Stimulated activated CD8-positive, alpha-beta memory T cell treated with anti-CD3 and anti-CD28 coated beads, Interleukin-7, amount 100 ng/mL, for 1 hour (primary cell): ENCODE measurements at places on chromosomes 3 and 15.

- no peak for DNase-seq
Measured at GRCh38 chr15:34759347-34759746, 4.5 kb upstream of the GJD2 start.

DNA sequence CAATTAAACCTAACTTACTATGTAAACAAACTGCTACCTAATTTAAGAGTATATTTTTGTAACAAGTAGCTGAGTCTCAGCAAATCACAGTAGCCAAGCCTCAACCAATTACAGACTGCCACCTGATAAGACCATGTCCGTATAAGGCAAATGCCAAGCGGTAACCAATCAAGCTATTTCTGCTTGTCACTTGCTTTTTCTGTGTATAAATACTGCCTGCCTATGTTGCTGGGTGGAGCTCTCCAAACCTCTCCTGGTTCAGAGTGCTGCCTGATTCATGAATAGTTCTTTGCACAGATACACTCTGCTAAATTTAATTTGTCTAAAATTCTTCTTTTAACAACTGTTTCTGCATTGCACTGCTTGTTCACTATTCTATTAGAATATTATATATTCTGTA lies 42.6 kb downstream of the ZNF148 start:
- no peak for DNase-seq

- no peak for DNase-seq
Measured at GRCh38 chr3:98733812-98734281, 29.3 kb upstream of the ST3GAL6 start.

DNA sequence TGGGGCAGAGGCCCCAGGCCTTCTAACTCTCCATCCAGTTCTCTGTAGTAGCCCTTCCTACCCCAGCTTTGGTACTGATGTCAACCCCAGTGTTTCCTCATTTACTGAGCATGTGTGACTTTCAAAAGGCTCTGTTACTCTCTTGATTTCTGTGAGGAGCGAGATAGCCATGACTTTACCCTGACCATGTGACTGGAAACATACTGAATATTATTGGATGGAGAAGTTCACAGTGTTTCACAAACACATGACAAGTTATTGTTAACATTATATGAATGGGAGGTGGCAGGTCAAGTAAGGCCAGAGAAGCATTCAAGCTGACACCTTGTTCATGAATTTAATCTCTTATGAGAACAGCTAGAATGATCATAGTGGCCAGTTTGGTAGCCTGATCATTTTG lies 53.7 kb downstream of the MAGI1 start:
- no peak for DNase-seq

DNA sequence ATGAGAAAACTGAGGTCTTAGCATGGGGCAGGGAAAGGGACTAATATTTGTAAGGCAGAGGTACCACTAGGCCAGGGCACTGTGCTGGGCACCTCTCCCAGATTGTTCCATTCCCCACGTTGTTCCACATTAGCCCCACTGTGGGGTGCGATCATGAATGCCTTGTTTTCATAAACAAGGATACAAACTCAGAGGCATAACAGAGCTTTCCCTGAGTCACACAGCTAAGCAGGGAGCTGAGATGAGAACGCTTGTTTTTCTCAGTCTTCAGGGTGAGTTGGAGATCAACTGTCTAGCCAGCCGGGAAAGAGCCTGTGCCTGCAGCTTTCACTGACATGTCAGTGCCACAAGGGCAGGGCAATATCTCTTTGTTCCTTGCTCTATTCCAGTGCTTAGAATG lies 47.9 kb upstream of the ITGA11 start:
- no peak for DNase-seq

GRCh38 chr15:100531823-100532327 lies 3.1 kb upstream of the CERS3 start:
- no peak for DNase-seq

GRCh38 chr3:128390867-128391266 lies 75.8 kb downstream of the DNAJB8 start:
- DNase-seq: no peak

DNA sequence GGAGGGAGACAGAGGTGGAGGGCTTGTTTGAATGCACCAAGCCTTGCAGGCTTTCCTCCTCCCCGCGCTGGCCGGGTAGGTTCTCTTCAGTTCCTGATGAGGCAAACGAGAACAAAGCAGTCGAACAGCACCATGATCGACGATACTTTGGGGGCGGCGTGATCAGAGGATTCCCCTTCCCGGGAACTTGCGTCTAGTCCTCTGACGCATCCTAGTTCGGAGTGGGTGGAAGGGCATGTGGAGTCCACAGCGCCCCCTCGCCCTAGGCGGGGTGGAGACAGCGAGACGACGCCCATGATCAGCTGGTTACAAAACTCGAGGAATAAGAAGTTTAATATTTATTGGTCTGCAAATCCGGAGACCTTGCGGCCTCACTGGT lies 452 bp upstream of the SV2B start:
- DNase-seq: no peak

DNA sequence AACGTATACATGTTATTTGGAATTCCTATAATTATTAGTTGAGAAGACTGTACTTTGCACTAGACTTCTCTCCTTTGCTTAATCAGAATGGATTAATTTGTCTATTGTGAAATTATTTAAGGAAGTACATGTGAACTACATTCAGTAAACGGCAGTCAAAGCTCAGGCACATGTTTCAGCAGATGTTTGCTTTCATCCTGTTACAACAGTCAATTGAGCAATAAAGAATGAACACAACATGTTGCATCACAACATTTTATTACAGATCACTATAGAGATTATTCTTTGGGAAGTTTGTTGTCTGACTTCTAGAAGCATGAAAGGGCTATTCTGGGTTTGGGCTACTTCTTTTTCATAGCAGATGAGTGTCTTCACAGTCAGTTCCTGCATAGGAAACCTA lies 39.2 kb downstream of the RAB27A start:
- no peak for DNase-seq

DNA sequence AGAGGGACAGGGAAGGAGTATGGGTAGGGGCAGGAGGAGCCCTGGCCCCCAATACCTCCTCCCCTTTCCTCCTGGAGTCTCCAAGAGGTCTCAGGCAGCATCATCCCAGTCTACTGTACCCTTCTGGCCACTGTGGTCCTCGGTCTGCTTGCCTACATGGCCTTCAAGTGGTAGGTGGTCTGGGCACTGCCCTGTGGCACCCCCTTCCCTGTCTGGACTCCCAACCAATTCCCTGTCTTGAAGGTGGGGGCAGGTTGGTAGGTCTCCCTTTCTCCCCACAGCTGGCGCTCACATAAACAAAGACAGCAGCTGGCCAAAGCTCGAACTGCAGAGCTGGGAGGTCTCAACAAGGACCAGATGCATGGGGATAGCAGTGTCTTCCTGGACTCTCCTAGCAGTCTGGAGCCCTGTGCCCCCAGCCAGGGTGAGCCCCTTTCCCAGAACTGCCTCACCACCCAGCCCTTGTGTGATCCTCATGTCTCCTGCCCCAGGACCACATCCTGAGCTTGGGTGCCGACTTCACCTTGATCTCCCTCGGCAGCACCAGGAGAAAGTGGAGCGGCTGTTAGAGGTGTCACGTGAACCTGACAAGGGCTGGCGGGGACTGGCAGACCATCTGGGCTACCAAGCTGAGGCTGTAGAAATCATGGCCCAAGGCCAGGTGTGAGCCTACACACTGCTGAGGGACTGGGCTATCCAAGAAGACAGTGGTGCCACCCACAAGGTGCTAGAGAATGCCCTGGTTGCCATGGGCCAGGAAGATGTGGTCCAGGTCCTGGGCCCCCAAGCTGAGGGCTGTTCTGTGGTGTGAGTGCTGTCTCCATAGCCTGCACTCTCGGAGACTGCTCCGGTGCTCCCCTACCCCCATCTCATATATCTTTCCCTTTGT lies 33.1 kb downstream of the NBEAL2 start:
- DNase-seq: no peak

DNA sequence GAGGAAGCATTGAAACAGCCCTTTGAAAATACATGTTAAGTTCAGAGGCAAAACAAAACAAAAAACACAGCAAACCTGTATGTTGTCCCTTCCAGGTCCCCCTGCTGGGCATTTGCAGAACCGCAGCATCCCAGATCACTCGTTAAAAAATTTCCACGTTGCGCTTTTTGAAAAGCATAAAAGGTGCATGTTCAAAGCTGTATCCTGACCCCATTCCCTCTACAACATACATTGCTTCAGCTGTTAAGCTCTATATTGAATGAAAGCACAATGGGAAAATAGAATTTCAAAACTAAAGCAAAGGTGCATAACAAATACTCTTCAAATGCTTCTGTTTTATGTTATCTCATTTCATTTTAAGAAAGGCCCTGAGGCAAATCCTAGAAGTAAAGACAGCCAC lies 328.3 kb downstream of the THSD4 start:
- no peak for DNase-seq

GRCh38 chr3:16512435-16513140 lies 911 bp downstream of the RFTN1 start:
- no peak for DNase-seq

- no peak for DNase-seq
Measured at GRCh38 chr3:43061101-43061895, 44.6 kb downstream of the POMGNT2 start.

GRCh38 chr15:49189631-49190030 lies 19.6 kb downstream of the GALK2 start:
- no peak for DNase-seq

DNA sequence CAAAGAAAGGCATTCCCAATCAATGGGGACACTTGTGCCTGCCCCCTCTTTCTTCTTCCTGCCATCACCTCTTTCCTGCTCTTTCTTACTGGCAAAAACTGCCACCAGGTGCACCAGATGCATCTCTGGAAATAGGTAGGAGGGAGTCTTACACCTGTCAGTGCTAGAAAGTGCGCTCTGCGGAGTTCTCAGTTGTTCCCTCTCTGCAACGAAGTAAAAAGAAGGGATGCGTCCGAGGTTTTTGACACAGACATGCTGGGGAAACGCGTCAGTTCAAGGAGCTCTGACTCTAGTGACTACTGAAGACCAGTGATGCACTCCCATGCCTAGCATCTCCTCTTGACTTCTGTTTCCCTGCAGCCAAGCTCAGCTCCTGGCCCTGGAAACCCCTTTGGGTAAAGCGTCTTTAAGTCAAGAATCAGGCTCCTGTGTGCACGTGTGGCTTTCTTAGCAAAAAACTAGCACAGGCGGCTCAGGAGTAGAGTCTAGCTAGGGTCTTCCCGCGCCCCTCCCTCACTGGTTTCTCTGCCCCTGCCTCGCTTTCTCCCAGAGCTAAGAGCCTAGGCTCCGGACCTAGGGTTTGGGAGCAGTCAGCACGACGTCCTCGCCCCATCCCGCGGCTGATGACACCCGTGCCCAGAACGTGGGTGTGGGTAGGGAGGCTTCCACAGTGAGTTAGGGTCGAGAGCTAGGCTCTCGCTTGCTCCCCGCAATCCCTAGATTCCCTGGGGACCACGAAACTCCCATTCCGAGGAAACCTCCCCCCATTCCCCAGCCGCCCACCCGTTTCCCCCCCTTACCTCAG lies 564 bp upstream of the GRM7 start:
- no peak for DNase-seq

- DNase-seq: no peak
Measured at GRCh38 chr3:169509359-169509758, 154.2 kb downstream of the MECOM start.

GRCh38 chr3:15997274-15997943 lies 177.1 kb upstream of the GALNT15 start:
- no peak for DNase-seq

GRCh38 chr3:130835483-130835882 lies 58.4 kb upstream of the ATP2C1 start:
- DNase-seq: no peak

DNA sequence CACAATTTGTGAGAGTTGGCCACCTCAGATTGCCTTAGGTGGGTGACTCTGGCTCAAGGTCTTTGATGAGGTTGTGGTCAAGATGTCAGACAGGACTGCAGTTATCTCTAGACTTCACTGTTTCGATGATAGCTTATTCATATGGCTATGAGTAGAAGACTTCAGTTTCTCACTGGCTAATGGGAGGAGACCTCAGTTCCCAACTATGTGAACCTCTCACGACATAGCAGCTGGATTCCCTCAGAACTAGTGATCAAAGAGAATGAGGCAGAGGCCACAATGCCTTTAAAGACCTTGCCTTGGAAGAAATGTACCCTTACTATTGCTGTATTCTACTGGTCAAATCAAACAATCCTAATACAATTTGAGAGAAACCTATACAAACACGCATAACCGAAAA lies 607.5 kb upstream of the ROBO2 start:
- no peak for DNase-seq

DNA sequence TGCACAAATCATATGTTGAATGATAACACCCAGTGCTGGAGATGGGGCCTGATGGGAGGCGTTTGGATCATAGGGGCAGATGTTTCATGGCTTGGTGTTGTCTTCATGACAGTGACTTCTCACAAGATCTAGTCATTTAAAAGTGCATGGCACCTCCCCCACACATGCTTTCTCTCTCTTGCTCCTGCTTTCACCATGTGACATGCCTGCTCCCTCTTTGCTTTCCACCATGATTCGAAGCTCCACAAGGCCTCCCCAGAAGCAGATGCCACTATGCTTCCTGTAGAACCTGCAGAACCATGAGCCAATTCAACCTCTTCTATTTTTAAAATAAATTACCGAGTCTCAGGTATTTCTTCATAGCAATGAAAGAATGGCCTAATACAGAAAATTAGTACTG lies 17.8 kb upstream of the SH3BP5 start:
- DNase-seq: no peak

DNA sequence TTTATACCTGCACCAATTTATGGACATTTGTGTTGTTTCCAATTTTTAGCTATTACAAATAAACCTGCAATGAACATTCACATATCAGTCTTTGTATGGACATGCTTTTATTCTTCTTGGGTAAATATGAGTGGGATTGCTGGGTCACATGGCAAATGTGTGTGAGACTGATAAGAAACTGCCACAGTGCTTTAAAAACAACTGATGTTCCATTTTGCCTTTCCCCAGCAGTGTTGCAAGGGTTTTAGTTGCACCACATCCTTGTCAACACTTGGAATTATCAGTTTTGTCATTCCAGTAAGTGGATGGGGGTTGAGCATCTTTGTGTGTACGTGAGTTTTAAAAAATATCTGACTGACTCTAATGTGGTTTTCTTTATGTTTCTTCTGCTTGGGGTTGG lies 191.2 kb downstream of the PLCL2 start:
- DNase-seq: no peak

DNA sequence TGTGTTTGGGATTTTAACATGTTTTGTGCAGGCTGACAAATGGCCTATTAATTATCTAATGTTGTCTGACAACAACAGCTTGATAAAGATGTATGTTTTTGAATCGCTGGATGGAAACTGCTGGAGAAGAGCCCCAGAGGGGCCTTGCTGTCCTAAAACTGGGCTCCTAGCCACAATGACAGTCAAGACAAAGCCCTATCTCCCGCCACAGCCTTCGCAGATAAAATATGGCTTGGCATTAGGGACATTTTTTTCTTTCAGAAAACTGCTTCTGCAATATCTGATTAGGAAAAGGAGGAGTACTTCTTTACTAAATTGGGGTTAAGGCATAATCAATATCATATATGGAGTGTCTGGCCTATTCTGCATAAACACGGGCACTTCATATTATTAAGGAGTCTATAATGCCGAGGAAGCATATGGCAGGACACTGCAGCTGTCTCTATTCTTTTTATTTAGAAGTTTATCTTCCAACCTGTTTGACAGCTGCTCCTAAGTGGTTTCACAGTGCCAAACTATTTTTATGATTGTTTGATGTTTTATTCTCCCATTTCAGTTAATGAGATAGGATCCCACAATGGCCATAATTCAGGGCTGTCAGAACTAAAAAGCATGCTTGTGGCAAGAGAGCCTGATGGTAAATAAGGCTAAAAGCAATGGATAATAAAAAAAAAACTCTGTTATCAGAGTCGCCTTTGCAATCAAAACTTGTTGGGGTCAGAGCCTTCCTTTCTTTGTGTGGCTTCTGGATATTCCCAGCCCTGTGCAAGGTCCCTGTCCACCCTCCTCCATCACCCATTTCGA lies 210.1 kb downstream of the MECOM start:
- no peak for DNase-seq

- DNase-seq: no peak
Measured at GRCh38 chr3:111610189-111610588, 15.0 kb upstream of the ZBED2 start.
